Nucleus accumbens (tissue), 56 donors: ENCODE measurements at places on chromosomes 13 and 19.

DNA sequence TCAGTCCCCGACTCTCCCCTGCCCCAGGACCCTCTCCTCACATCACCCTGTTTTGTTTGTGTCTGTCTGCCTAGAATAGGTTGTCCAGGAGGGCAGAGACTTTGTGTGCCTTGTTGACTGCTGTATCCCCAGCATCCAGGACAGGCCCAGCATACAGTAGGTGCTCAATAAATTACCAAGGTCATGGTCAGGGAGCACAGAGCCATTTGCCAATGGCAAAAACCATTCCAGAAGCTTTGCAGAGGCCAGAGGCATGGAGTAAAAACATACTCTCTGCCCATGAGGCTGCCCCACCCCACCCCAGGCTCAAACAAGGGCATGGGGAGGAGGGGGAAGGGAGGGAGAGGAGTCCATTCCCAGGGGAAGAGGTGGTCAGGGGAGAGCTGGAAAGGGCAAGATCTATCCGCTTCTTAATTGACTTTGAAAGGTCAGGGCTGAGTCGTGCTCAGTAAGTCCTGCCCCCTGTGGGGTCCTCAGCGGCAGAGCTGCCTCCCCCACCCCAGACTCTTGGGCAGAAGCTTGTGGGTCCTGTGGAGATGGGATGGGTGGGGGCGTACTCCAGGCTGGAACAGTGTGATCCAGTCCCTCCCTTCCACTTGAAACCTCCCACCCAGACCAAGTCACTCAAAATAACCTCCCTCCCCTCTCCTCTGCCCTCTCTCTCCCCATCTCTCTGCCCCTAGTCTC lies 4.4 kb downstream of the GPR4 start:
- DNase-seq: no peak

- DNase-seq: no peak
These were observed 105.6 kb upstream of the PEG3 start for GRCh38 chr19:56946159-56946558.

DNA sequence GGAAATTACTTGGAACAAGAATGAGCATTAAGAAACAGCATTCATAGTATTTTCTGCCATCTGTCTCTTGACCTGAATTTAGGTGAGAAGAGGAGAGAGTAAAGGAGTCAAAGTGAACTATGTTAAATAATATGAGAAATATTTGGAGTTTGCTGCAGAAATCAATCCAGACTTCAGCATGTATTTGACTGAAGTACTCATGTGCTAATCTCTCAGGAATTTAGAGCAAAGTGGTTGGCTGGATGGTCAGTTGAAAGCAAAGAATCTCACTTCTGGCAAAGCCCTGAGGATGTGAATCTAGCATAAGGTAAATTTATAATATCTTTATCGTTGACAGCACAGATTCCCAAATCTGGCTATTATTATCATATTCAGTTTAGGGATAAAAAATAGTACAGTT lies 394.3 kb downstream of the PCDH17 start:
- DNase-seq: no peak

- DNase-seq: no peak
These were observed 443.9 kb downstream of the FGF9 start for GRCh38 chr13:22114630-22115311.

GRCh38 chr19:374183-374885 lies 29.7 kb upstream of the MIER2 start:
- DNase-seq: no peak

GRCh38 chr13:47036294-47037008 lies 139.6 kb upstream of the HTR2A start:
- DNase-seq: no peak

DNA sequence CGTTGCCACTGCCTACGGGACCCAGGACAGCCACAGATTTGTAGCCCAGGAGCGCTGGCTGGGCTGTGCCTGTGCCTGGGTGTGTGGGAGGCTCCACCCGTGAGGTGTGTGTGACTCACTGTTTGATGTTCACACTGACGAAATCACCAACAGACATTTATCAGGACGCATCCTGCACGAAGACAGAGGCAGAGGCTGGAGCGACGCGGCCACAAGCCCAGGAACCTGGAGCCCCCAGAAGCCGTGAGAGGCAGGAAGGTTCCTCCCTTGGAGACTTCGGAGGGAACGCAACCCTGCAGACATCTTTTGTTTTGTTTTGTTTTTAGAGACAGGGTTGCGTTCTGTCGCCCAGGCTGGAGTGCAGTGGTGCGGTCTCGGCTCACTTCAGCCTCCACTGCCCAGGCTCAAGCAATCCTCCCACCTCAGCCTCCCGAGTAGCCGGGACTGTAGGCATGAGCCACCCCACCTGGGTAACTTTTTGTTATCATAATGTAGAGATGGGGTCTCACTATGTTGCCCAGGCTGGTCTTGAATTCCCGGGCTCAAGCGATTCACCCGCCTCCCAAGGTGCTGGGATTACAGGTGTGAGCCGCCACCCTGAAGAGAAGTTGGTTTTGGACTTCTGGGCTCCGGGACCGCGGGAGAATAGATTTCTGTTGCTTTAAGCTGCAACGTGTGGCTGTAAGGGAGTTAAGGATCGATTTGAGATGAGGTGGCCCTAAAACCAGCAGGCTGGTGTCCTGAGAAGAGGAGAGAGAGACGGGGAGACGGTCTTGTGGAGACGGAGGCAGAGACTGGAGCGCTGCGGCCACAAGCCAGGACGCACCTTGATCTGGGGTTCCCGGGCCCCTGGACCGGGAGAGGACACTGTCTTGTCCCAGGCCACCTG lies 24.9 kb upstream of the WDR18 start:
- DNase-seq: peak; percentile 21

DNA sequence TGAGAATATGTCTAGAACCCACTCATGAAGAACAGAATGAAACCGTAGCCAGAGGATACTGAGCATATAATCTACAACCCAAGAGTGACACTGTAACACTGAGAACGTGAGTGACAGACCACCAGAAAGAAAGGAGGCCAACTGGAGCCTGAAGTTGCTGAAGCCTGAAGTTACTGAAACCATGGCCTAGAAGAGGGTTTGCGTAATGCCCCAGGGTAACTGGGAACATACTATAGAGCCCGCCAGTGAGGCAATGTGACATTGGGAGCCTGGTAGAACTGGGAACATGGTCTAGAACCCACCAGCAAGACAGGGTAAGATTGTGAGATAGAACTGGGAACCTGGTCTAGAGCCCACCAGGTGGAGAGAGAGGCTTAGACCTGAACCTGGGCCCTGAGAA lies 15.5 kb upstream of the TNFSF14 start:
- DNase-seq: no peak

GRCh38 chr19:42965176-42965575 lies 28.2 kb upstream of the PSG7 start:
- no peak for DNase-seq

DNA sequence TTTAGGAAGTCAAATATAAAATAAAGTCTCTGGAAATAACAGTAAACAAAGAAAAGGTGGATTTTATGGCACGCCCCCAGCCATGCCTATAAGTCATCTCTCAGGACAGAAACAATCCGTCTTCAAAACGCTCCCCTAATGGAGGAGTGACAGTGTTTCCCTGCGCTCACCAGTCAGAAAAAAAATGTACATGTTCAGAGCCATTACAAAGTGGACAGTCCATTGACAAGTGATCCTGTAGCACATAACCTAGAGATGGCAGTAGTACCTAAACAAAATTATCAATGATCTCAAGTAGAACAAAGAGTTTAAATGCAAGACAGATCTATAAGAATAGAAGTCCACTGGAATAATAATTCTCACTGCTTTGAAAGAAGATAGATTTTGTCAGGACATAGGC lies 891.7 kb upstream of the MIR17HG start:
- no peak for DNase-seq

DNA sequence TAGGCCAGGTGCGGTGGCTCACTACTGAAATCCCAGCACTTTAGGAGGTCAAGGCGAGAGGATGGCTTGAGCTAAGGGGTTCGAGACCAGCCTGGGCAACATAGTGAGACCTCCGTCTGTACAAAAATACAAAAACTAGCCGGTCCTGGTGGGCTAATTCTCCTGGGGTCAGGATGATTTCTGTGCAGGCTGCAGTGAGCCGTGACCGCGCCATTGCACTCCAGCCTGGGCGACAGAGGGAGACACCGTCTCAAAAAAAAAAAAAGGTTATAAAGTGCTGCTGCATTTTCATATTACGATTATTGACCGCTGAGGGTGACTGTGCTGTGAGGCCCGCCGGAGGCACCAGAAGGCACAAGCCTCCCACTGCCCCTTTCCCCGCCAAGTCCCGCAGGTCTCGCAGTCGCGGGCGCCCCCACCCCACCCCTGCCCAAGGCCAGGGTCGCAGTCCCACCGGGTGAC lies 477 bp upstream of the PLEKHF1 start:
- no peak for DNase-seq

- DNase-seq: no peak
These were observed 396.9 kb downstream of the DLEU7 start for GRCh38 chr13:50446611-50447010.

DNA sequence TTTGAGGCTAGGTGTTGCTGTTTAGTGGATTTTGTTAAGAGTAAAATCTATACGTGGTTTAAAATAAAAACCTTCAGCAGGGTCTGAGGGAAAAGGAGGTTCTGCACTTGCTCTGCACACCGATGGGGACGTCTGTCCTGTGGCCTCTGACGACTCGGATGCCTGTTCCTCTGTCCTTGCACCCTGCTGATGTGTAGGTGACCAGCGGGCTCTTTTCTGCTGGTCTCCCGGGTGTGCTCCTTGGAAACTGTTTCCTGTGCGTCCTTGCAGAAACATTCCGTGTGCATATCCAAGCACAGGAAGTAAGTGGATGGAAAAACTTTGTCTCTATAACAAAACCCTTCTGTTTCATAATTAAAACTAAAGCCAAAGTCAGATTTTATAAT lies 3.8 kb downstream of the ATP4B start:
- DNase-seq: no peak

GRCh38 chr13:99363391-99363790 lies 56.2 kb upstream of the GPR183 start:
- no peak for DNase-seq
